CD4-positive, alpha-beta memory T cell (primary cell): ENCODE measurements at places on chromosomes 3 and 15. TPM values are rescaled to one million over a fixed set of nuclear protein-coding genes. Genes with fewer than 3 reads are reported as not detected.
A peak's percentile ranks its signal among the peaks of the same experiment; 100 is the strongest.

DNA sequence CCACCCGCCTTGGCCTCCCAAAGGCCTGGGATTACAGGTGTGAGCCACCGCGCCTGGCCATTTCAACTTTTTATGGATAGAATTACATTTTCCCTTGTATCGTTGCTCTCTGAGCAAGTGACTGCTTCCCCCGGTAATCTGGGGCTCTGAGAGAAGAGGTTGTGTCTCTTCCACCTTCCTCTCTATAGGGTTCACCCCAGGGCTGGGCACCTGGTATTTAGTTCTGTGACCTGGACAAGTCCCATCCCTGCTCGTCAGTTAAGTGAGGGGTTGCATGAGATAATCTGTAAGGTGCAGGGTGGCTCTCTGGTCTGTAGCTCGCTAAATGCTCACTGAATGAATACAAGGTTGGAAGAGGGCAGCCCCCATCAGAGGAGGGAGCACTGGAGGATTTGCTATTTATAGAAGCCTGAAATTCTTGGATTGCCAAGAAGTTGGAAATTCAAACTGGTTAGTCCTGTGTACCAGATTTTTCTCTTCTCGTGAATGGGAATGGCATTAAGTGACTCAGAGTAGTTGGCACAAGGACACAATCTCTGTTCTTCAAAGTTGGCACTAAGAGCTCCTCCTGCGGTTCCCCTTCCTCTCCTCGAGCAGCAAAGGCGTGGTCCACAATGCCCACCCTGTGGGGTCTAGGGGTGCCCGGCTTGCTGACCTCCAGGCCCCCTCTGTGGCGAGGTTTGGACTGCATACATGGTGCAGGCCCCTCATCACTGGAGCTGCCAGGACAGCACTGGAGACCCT is 68.1 kb upstream of the DLG1 start:
- DNase-seq, result no peak

DNA sequence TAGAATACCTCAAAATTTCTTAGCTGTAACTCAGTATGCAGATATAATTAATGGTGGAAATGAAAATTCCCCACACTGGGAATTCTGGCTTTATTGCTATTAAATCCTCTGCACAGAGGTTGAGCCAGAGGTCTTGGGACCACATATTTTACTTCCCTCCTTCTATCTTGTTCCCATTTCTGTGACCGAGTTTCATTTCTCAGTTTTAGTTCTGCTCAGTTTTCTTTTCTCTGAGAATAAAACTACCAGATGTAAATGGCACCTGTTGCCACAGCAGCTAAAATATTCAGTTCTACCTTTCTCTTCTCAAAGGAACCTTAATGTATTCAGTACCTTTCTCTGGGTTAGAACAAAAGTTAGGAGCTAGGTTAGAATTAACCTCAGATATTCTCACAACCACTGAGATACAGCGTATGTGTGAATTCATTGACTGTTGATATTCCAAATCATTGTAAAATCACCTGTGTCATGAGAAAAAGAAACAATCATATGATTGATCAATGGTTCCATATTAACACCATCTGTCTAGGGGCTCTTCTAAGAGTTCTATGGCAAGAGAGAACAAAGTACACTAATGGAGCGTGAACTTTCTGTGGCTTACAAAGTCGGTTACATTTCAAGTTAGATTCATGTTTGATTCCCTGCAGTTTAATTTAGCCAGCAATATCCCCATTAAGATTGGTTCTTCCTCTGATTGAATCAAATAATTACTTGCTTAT is 374.1 kb downstream of the EFHB start:
- no peak for DNase-seq

- DNase-seq, result no peak
Measured at GRCh38 chr3:167762296-167762695, 26.8 kb downstream of the SERPINI1 start.

Gene BLM
- total RNA-seq, result 6.5 TPM

DNA sequence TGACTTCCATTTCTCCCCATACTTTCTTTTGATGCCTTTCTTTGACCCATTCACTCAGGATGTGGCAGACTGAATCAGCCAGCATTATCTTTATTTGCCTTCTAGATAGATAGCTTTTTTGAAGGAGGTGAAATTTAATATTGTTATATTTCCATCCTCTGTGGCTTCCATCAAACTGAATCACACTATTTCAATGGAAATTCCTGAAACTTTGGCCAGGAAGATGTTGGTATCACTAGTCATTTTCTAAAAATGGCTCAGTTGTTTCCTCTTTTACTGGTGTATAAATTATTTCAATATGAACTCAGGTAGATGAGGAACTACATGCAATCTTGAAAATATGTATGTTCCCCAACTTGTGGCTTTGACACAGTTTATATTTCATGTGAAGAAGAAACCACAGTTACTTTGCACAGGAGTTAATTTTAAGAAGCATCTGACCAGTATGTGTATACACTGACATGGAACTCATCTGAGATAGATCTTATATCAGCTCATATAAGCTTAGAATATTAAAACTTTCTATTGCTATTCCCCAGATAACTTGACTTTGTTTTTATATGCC is 248.3 kb downstream of the CGGBP1 start:
- no peak for DNase-seq

Gene GPR15
- 31.2 TPM for total RNA-seq

GRCh38 chr3:100158918-100159330 is 44.6 kb upstream of the FILIP1L start:
- DNase-seq, result no peak

Gene MKRN3
- total RNA-seq, result 9.9 TPM

- no peak for DNase-seq
Measured at GRCh38 chr3:74501007-74501406, 113.5 kb downstream of the CNTN3 start.

DNA sequence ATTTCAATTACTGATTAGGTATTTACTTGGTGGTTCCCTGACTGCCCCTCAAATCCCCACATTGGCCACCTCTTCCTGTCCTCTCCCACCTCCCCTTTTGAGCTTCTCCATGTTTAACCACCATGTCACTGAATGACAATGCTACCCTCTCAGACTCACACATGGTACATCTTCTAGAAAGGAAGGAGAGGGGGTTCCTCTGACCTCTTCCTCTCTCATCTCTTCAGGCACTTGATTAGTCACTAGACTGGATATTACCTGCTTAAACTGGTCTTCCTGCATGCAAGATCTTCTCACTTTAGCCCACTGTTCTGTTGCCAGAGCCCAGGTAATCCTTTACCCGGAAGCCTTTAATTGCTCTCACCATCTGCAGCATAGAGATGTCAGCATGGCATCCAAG is 64.9 kb downstream of the DIPK2A start:
- no peak for DNase-seq

Gene INKA1
- 1.2 TPM for total RNA-seq

Gene OIP5
- total RNA-seq, result 0.52 TPM

GRCh38 chr3:194327218-194328052 is 23.7 kb downstream of the CPN2 start:
- peak; percentile 26 for DNase-seq

GRCh38 chr15:101368861-101369642 is 74.0 kb upstream of the SNRPA1 start:
- DNase-seq, result no peak

DNA sequence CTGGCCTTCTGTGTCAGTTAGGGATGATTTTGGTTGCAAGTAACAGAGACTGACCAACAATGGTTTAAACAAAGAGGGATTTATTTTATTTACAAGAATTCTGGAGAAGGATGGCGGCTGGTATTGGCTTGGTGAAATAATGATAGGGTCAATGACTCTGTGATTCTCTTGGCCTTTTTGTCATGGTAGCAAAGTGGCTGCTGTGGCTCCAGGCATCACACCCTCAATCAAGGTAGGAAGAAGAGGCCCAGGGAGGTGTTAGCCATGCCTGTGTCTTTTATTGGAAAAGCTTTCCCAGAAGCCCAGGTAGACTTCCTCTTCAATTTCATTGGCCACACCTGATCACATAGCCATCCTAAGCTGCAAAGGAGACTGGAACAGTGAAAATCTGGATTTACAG is 13.1 kb downstream of the FAM107A start:
- no peak for DNase-seq

GRCh38 chr3:68089572-68090011 is 435.2 kb upstream of the SUCLG2 start:
- no peak for DNase-seq

Gene ECE2
- not detected for total RNA-seq

Gene SAMD7
- not detected for total RNA-seq

DNA sequence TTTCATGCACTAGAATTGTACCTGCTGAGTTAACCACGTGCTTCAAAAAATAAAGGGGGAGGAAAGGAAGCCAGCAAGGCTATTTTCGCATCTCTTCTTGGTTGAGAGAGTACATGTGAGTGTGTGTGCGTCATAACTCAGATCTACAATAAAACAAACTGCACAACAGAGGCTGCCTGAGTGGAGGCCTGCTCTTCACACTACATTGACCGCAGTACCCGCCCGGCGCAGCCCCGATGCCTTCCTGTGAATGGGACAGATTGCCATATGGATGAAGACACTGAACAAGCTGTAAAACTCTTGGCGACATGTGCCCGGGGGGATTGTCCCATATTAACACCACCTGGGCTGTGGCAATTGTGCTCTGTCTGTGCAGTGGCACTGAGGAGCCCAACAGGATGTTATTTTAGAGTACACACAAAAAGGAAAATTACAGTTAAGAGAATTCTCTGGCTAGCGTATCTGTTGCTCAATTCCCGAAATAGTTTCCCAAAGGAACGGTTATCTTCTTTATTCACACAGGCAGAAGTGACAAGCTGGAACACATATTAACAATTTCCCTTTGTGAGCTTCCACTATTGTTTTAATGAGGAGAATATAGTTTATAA is 551.5 kb downstream of the FOXP1 start:
- peak; percentile 28 for DNase-seq

DNA sequence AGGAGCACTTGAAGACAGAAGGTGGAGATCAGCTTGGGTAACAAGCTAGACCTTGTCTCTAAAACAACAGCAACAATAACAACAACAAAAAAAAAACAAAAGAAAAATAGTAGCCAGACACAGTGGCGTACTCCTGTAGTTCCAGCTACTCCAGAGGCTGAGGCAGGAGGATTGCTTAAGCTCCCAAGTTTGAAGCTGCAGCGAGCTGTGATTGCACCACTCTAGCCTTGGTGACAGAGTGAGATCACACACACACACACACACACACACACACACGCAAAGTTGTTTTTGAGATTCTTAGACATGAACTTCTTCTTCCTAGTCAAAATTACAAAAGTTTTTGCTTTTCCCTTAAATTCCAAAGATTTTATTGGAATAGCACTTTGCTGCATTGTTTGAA is 93.0 kb upstream of the IGSF10 start:
- DNase-seq, result no peak
